ENCODE measurements at places on chromosomes 7 and 10.

DNA sequence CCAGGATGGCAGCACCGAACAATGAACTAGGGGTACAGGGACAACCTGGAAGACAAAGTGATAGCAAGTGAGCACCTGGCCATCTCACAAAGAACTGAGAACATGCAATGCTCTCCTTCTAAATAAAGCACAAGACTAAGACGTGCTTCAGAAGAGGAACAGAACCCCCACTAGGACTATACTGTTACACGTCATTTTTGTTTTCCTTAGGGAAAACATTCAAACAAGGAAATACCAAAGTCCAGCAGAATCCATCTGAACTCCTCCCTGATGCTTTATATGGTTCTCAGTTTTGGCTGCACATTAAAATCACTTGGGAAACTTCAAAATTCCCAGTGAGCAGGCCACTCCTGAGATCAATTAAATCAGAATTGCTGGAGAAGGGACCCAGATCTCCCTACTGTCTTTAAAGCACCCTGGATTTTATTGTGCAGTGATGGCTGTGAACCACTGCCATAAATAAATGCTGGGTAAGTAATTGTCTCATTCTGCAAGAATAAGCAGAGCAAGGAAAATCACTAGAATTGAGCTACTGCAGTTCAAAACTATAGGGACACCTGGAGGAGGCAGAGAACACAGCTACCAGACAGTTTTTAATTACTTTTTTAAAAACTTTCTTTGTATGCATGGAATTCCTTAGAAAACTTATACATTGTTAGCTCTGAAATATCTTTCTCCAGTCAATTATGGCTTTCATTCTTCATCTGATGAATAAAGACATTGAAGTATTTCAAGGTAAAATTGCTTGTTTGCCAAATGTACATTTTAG, 866.5 kb upstream of the GHITM start:
- no peak for DNase-seq

GRCh38 chr10:132679640-132680039, 106.3 kb downstream of the NKX6-2 start:
- no peak for DNase-seq

- DNase-seq, result no peak
These were observed 88.2 kb upstream of the AFAP1L2 start for GRCh38 chr10:114492351-114493037.

GRCh38 chr10:108409306-108409705, 1244.8 kb upstream of the SORCS1 start:
- no peak for DNase-seq

DNA sequence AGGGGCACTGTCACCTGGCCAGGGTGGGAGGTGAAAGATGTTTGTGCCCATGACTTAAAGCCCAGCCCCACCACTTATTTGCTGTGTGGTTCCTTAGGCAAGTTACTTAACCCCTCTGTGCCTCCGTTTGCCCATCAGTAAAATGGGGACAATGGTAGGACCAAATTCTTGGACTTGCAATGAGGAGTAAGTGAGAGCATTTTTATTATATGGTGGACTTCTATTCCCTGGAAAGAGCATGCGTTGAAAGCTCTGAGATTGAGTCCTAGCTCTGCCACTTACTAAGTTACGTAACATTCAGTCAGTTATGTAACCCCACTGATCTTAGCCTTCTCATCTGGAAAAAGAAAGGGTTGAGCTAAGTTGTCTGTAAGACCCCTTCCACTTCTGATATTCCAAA, 18.8 kb downstream of the VSIR start:
- no peak for DNase-seq

- peak; percentile 67 for DNase-seq
These were observed 1.1 kb downstream of the JMJD1C start for GRCh38 chr10:63464402-63465292.

DNA sequence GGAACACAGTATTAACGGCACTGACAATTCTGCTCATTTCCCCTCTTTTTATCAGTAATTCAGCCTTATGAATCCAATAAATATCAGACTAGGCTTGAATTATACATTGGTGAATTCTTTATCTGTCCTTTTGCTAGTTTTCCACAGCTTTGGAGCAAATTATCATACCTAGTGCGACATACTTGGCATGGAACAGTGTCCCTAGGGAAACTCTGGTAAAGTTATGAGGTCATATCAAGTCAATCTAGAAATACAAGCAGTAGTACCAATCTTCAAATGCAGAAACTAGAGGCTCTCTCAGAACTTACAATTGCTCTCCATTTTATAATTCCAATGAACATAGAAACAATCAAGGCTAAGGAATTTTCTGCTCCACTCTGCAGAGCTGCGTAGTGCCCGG, 449.3 kb upstream of the NPVF start:
- DNase-seq, result no peak

Data from GM03348 (cell line).